ENCODE measurements at places on chromosomes 3 and 15.

DNA sequence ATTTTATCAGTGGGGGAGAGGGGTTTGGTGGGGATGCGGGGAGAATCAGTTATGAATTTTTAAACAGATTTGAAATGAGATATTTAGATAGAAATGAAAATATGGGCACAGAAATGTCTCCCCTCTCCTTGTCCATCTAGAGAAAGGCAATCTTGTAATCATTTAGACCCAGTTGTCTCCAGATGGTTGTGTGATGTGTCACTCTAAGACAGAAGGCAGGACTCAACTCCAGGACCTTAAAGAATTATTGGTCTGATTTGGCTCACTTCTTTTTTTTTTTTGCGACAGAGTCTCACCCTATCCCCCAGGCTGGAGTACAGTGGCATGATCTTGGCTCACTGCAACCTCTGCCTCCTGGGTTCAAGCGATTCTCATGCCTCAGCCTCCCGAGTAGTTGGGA is 77.2 kb downstream of the EOMES start:
- DNase-seq = no peak

DNA sequence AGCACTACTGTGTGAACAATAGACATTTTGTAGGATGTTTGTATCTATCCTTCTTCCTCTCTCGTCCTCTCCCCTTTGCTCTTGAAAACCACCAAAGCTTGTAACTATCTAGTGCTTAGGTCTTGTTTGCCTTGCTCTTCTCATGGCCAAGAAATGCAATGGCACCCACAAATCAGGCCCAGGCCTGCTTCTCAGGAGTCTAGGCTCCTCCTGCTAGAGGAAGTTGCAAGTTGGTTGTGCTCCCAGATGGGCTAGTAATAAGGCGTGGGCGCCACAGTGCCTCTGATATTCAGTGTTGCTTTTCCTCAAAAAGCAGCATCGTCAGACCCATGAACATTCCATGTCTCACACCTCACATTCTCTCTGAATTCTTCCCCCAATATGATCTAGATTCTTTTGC is 28.7 kb downstream of the ZNF385D start:
- peak; percentile 91 for DNase-seq

DNA sequence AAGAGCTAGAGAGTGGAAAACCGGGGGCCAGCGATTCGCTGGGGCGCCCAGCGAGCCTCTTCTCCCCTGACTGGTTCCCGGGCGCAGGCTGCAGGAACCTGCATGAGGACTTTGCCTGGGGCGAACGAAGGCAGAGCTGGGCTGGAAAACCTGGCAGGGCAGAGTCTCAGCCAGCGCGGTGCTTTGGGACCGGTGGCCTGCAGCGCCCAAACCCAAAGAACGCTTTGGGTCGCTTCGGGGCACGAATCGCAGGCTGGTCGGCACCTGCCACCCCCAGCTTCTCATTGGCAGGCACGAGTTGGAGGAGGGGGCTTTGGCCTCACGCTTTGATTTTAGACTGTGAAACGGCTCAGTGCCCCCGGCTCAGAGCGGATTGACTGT is 3.0 kb downstream of the ONECUT1 start:
- no peak for DNase-seq

DNA sequence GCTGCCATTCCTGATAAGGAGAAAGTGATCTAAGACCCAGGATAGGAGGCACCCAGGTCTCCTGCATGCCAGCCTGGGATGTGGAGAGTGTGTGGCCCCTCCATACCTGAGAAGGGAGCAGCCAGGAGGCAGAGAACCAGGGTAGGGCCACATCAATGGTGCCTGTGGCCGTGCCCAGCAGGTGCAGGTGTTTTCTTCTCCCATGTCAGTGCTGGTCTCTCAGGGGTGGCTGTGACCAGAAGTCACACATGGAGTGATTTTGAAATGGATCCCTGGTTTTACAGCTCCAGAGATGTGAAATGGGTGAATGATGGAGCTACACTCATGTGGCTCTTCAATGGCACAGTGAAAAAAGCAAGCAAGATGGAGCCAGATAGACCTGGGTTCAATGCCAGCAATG is 3.3 kb upstream of the ISL2 start:
- DNase-seq = no peak

- DNase-seq = no peak
Observed at GRCh38 chr15:35547775-35548364, 1.9 kb upstream of the DPH6 start.

- no peak for DNase-seq
Observed at GRCh38 chr3:146274833-146275232, 23.9 kb upstream of the PLSCR4 start.

DNA sequence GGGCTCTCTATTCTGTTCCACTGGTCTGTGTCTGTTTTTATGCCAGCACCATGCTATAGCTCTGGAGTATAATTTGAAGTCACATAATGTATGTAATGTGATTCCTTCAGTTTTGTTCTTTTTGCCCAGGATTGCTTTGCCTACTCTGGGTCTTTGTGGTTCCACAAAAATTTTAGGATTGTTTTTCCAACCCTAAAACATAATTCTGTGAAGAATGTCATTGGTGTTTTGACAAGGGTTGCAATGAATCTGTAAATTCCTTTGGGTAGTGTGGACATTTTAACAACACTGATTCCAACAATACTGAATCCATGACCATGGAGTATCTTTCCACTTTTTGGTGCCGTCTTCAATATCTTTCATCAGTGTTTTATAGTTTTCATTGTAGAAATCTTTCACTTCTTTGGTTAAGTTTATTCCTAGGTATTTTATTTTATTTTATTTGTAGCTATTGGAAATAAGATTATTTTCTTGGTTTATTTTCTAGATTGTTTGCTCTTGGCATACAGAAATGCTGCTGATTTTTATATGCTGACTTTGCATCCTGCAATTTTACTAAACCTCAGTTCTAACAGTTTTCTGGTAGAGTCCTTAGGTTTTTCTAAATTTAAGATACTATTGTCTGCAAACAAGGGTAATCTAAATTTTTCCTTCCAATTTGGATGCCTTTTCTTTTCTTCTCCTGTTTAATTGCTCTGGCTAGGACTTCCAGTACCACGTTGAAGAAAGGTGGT is 29.7 kb downstream of the TJP1 start:
- no peak for DNase-seq

- DNase-seq = peak; percentile 99
Observed at GRCh38 chr3:11185564-11186317, 31.4 kb downstream of the HRH1 start.

DNA sequence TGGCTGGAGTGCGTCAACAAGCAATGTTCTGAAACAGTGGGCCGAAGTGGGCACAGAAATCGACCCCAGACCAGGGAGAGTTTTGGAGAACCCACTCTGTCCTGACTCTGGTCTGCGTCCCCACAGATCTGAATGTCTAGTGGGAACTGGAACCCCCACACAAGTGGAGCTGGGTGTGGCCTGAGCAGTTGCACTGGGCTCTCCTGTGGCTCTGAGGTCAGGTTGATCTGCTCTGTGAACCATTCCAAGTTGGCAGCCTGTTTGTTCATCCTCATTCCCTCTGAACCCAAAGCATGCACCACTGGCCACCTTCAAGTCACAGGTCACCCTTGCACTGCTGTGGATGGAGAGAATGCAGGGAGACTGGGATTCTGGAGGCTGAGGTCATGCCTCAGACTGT is 60.5 kb downstream of the STARD5 start:
- DNase-seq = no peak

Data from epithelial cell of esophagus (primary cell).